ENCODE measurements at places on chromosomes 16 and 17.

DNA sequence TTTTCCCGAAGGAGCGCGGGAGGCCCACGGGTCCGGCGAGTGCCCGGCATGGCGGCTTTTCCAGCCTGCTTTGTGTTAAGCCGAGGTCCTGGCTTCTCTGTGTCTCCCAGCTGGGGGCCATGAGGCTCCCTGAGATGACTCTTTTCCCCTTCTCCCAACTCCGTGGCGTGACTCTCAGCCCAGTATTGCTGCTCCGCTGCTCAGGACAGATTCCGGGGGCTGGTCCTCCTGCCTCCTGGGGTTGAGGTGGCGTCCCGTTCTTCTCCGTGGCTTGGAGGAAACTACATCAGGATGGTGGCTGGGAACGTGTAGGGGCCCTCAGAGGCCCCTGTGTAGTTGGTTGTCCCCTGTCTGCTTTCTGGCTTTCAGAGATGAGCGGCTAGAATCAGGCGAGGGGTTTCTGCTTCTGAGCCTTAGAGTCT is 951 bp downstream of the GPS1 start:
- DNase-seq: no peak

GRCh38 chr16:62035115-62036092 is 834 bp downstream of the CDH8 start:
- no peak for DNase-seq

DNA sequence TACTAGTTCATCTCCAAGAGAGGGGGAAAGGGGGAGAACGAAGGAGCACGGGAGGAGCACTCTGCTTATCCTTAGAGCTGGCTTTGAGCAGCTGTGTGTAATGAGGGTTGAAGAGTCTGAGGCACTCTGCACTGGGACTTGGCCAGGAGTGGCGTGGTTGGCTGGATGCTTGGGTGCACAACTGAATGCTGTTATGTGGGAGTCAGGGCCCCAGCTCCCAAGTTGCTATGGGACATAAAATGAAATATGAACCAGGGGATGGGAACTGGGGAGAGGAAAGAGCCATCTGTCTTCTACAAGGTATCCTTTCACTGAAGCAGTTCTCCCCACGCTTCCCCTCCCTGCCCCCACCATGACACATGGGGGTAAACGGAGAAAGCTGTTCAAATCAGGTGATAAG is 105.9 kb upstream of the ANKFN1 start:
- no peak for DNase-seq

DNA sequence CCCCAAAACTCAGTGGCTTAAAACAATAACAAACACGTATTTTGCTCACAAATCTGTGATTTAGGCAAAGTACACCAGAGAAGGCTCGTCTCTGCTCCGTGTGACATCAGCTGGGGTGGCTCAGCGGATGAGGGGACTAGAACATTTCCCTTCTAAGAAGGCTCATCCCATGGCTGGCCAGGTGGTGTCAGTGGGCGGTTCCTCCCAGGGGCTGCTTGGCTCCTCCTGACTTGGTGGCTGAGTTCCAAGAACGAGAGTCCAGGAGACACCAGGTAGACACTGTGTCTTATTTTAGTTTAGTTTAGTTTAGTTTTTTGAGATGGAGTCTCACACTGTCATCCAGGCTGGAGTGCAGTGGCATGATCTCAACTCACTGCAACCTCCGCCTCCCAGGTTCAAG is 5.6 kb upstream of the CHMP6 start:
- DNase-seq: no peak
